ENCODE measurements at places on chromosomes 2 and 18.
A peak's percentile ranks its signal among the peaks of the same experiment; 100 is the strongest.

DNA sequence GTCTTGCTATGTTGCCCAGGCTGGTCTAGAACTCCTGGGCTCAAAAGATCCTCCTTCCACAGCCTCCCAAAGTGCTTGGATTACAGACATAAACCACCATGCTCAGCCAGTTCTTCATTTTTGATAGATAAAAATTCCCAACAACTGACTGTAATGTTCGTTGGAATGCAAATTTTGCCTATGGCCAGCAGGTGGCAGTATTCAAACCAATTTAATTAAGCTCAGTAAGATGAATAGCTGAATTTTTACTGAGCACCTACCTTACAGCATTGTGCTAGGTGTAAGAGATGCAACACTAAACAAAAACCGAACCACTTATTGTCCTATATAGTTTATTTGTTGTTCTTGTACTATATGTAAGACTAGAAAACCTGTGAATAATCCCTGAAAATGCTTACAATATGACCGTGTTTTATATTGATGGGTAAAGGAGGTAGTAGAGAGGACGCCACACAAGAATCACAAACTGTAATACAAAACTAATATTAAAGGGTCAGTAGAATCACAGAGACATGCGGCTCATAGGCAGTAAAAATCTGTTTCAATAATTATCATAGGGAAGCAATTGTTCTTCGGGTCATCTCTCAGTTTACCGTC lies 8.2 kb upstream of the TMEM182 start:
- DNase-seq: no peak

GRCh38 chr2:81249152-81249551 lies 944.6 kb upstream of the LRRTM1 start:
- DNase-seq: no peak

DNA sequence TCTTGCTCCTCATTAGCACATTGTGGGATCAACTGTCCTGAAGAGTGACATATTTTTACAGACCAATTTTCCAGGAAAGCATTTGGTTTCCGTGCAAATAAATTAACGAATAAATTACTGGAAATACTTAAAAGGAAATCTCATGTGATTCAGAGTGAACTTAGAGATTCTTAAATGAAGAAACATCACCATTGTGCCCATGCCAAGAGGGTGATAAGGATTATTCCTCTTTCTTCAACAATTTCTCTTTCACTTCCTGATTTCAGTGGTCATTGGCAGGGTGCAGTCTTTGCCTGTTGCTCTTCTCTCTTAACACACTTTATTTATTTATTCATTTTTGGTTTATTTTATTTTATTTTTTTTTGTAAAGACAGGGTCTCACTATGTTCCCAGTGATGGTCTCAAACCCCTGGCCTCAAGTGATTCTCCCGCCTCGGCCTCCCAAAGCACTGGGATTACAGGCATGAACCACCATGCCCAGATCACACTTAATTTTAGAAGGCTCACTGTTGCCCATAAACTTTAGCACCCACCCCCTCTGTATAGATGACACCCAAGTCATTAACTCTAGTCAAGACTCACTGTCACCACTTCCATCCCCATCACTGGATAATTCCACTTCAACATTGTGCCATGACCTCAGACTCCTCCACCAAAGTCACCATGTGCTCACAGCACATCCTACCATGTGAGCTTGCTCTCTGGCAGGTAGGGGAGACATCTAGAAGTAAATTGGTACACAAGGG lies 92.6 kb upstream of the CERS6 start:
- no peak for DNase-seq

DNA sequence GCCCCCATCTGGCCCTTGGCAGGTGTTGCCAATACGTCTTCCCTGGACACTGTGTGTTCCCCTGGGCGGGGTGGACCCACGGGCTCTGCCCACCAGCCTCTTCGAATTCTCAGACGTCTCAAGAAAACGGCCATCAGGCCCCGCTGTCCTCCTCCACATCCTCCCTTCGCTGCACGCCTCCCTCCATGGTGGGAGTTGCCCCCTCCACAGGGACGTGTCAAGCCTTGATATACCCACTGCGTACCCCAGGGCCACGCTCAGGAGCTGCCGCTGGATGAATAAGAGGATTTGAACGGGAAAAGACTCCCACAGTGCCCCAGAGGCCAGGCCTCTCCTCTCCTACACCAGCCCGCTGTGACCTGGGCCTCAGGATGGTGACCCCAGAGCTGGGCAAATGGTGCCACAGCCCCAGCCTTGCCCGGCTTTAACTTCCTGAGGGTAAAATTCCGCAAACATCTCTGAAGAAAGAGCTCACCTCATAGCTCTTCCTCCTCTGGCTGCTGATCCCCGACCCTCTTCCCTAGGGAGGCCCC lies 399.3 kb upstream of the MYT1L start:
- no peak for DNase-seq

DNA sequence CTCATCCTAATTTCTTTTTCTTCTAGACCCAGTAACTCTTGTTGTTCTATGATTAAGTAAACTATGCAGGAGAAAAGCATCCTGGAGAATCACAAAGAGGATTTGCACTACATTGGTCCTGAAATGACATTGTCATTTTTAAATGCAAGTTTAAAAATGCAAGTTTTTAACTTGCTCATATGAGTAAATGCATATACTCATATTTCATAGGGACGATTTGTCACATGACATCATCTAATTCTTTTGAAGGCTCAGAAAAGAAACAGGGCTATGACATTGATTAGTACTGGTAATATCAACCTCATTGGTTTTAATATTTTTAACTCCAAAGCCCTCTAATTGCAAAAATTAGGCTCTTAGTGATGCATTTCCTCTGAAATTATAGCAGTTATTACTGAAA lies 324.4 kb downstream of the LRRTM1 start:
- DNase-seq: no peak

- no peak for DNase-seq
Observed at GRCh38 chr2:157480182-157480961, 36.5 kb upstream of the CYTIP start.

DNA sequence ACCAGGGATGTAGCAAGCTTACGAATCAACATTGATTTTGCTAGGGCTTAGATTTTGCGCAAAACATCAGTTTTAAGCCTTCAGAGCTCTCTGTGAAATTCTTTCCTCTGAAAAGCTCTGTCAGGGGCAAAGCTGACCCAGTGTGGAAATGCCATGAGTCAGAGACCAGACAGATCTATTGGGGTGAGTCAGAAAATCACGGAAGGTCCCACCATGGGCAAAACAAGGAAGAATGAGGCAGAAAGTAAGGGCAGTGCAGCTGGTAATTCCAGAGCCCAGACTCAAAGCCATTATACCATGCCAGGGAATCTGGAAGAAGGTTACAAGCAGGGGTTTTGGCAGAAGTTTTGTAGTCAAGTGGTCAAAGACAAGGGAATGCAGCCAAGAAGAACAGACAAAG lies 256.6 kb upstream of the CTAGE1 start:
- no peak for DNase-seq

DNA sequence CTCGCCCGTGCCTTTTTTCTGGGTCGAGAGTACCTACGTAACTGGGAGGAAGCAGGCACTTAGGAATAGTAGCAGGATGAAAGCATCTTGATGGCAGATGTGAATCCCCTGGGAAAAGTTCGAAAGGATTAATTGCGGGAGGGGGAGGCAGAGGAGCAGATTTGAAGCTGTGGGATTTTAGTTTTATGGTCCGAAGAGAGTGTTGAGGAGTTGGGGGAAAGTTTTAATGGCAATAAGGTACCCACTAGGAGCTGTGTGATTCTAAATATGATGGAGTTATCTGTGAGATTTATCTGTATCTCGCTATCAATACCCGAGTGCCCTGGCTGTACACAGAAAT lies 1.1 kb downstream of the AGFG1 start:
- no peak for DNase-seq

DNA sequence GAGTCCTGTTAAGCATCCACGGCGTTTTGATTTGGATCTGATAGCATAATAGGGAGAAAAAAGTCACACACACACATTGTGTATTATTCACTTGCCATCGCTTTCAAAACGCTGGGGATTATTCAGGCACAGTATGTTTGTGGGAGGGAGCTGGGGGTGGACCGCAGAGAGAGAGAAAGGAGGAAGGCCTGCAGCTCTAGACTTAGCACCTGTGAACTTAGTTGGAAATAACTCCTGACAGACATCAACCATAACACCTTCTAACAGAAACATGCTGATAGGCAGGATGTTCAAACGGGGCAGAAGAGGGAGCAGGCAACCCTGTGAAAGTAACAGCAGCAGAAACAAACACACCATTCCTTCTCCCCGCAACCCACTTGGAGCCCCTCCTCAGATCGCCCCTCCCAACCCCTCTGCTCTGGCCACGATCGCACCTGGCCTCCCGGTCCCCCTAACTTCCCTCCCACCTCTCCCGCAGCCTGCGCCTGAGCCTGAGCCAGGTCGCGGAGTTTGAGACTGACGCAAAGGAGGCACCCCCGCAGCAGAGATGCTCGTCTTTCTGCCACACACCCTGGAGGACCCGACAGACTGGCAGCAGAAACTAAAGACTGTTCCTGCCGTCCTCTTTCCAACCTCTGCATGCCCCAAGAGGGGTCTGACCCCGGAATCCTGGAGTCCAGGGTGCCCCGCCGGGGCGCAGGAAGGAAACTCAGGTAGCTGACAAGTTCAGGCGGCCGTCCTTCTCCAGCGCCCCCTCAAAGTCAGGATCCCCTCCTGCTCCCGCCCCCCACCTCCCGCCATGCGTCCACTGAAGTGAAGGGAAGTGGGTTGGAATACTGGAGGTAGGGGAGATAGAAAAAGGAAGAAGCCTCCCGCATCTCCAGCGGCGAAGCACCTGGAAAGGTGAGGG lies 738 bp downstream of the CHST9 start:
- no peak for DNase-seq

DNA sequence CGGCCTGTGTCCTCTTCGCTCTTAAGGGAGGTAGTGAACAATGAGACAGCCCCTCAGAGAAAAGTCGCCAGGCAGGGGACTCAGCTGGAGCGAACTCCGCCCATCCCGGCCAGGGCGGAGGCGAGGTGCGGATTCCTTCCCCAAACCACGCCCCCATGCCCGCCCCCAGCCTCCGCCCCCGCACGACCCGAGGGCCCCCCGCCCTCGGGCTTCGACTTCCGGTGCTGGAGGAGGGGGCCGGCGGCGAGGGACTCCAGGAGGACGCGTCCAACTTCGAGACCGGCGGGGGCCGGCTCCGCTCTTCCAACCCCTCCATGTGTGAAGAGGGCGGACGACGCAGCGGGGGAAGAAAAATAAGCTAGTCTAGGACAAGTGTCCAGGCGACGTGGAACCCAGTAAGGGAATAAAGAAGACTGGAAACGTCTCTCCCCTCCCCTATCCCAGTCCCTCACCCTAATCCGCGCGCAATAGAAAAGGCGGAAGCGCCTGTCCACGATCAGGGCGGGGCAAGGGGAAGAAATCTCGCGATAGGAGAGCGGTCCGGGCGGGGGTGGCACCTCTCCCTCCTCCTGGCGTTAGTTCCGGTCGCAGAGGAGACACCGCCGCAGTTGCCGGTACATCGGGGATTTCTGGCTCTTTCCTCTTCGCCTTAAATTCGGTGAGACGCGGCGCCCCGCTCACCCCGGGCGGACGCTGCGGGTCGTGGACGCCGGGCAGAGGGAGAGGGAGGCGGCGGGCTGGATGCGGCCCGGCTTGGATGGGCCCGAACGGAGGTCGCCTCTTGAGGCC lies at the start of gene BZW1:
Gene BZW1, plus strand, starts transcription at position 578 of the 789 bp plus-strand sequence. CDS start 1,308 bp downstream, outside the sequence.
- peak; percentile 94 for DNase-seq

GRCh38 chr18:7844418-7844817 lies 277.3 kb downstream of the PTPRM start:
- DNase-seq: no peak

DNA sequence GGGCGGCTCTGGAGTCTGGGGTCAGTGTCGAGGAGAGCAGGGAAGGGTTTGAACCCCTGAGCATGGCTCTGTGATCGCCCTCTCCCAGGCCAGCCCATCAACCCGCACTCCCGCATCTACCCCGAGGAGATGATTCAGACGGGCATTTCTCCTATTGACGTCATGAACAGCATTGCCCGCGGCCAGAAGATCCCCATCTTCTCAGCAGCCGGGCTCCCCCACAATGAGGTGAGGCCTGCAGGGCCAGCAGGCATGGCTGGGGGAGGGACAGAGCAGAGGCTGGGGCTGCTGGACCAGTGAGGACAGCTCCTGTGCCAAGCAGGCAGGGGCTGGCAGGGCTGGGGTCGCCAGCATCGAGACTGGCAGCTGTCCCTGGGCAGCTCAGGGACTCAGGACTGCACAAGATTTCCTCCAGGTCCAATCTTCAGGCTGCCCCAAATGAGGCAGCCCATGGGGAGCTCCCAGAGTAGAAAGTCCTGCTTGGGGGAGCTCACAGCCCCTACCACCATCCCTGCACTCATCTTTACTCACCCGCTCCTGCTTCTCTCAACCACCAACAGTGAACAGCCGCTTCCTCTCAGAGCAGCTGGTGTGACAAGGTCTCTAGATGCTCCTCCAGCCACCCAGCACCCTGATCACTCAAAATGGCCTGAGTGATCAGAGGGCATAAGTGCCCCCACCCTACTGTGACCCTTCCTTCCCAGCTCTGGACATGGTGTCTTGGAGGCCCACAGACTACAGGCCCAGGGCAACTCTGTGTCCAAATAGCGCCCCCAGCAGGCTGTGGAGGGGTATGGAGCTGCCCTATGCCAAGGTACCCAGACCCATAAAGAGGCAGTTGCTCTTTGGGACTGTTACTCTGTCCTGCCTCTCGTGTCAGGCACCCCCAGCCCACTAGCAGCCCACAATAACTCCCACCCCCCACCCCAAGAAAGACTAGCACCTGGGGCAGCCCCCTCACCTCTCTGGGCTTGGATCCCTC lies 18.3 kb upstream of the ANKRD53 start:
- DNase-seq: no peak

DNA sequence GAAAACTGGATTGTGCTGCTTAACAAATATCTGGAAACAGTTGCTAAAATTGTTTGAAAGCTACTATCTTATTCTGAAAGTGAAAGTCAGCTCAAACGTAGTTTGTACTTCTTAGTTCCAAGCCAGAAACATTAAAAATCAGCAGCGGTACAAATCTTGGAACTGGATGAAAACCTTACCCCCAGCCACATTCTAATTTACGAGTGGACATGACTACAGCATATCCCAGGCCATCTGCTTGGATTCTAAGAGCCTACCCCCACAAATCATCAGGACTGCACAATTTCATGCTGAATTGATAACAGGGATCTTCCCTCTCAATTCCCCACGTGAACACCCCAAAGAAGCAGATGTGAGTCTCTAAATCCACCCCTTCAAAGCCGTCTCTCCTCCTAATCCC lies 158.7 kb upstream of the NCKAP5 start:
- DNase-seq: no peak

GRCh38 chr2:240818293-240819125 lies 1.5 kb downstream of the KIF1A start:
- no peak for DNase-seq

All from stimulated activated CD4-positive, alpha-beta T cell treated with anti-CD3 and anti-CD28 coated beads, Interleukin-1b, Interleukin-23, amount 100 ng/mL, for 1 hour (primary cell).